CD4-positive, alpha-beta T cell treated with Interleukin-4 for 4 hours (primary cell): ENCODE measurements at places on chromosomes 5 and 9.

DNA sequence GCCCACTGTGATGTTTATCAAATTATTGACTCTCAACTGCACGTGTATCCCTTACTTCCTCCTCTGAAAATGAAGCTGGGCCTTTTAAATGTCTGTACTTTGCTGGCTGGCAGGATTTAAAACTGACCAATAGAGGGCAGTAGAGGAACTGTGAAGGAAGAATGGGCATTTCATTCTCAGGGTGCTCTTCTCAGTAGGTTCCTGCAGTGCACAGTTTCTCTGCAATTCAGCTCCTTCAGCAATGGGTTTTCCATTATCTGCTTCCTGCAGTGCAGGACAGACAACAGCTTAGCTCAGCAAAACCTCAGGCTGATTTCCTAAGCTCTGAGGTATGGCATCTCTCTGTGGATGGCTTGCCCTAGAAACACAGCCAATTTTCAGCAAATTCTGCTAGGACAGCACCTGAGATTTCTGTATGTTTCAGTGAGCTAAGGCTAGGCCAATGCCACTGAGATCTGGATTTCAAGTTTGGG, 298.4 kb upstream of the PRDM9 start:
- DNase-seq: no peak

GRCh38 chr5:58958701-58959100, 375.8 kb downstream of the RAB3C start:
- DNase-seq: no peak

GRCh38 chr9:108787690-108788048, 68.1 kb downstream of the ACTL7B start:
- DNase-seq: no peak

GRCh38 chr5:1895739-1896420, 13.2 kb upstream of the IRX4 start:
- no peak for DNase-seq

DNA sequence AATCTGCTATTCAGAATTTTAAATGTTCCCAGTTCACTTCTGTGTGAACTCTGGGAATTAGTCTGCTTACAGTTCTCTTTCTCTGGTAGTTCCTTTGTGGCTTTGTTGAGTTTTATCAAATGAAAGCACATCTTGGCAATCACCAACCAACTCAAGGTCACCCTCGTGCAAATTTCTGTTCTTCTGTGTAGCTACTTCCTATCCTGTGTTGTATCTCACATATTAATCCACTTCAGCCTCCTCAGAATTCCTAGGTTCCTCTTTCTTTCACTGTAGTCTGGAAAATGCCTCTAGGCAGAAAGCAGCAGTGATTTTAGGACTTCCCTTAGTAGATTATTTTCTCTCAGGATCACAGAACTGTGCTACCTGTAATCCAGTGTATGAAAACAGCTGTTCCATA, 100.3 kb downstream of the AUH start:
- DNase-seq: no peak

- DNase-seq: no peak
Measured at GRCh38 chr5:163531272-163531671, 25.9 kb downstream of the MAT2B start.

DNA sequence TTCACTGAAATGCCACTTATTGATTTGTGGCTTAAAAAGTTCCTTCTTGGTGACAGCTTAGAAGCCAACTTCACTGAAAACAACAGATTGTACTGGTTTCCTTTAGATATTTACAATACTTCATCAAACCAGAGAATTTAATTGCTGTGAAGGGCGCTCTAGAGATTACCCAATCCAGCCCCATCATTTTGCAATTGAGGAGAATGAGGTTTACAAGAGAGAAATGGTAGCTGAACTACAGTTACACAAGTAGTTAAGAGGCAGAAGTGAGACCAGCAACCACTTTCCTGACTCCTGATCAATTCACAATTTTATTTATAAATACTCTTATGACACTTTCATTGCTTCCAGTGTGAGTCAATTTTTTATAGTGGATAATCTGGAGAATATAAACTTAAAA, 103.5 kb upstream of the APC start:
- DNase-seq: no peak

DNA sequence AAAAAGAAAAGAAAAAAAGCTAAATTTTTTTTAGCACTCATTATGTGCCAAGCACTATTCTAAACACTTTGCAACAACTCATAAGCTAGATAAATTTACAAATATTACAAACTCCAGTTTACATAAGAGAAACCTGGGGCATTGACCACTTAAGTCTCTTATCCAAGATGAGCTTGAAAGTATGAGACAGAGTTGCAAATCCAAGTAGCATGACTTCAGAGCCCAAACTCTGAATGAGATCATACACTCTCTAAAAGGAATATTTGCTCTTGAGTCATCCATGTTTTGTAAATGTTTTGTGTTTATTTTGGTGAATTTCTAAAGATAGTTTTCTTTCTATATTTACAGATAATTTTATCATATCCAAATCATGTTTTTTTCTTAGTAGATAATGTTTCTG, 4.0 kb upstream of the SHOC1 start:
- no peak for DNase-seq

- DNase-seq: peak; percentile 53
Measured at GRCh38 chr9:69168709-69169217, 5.3 kb upstream of the TJP2 start.

DNA sequence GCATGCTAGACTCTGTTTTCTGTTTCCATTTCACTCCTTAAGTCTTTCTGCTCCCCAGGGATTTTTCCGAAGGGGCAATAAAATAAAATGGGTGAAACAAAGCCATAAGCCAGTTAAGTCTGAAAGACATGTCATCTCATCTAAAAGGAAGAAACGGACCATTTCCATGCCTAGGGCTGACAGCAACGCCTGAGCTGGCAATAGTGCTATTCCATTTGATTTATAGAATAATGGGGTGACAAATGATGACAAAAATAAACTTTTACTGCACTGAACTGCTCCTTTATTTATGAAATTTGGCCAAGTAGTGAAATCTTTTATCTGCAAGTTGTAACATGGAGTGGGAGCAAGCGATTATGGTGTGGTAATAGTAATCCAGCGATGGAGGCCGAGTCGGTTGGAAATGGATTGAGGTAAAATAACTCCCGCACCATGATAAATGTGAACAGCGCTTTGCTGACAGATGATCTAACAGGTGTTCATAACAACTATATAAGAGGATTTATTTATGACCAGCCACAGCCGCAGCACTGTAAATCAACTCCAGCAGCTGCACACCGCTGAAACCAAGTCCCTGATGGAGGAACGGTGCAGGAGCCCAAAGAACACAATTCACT, 219.8 kb upstream of the TBCA start:
- no peak for DNase-seq
